DMS 273 treated with DMSO at 0.1 percent for 48 hours (cell line): ENCODE measurements at places on chromosomes 3 and 15.

DNA sequence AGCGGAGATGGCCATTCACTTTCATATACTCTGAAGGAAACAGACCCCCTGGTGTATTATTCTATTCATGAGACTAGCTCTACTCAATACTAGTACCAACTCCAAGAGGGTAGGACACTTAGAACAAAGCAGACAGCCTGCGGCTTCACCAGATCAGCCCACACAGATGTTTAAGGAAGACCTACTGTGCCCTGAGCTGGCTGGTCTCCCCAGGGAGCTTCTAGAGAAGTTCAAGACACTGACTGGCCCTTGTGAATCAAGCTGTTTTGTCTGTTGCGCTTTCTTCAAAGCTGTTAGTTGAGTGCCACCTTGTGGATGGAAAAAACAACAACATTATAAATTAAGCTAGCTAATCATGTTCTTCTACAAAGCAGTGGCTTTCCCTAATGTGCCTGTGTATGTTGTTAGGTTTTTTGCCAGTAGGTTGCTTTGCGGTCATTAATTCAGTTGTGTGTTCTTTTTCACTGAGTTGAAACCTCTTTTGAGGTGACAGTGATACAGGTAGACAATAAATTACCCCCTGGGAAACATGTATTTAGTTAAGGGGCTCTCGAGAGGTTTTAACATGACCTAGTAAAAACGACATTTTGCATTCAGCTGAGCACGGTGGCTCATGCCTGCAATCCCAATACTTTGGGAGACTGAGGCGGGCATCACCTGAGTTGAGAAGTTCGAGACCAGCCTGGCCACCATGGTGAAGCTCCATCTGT, 64.2 kb upstream of the MYZAP start:
- DNase-seq, result peak; percentile 51

GRCh38 chr15:41001524-41002214, 48.4 kb downstream of the CHAC1 start:
- no peak for DNase-seq

DNA sequence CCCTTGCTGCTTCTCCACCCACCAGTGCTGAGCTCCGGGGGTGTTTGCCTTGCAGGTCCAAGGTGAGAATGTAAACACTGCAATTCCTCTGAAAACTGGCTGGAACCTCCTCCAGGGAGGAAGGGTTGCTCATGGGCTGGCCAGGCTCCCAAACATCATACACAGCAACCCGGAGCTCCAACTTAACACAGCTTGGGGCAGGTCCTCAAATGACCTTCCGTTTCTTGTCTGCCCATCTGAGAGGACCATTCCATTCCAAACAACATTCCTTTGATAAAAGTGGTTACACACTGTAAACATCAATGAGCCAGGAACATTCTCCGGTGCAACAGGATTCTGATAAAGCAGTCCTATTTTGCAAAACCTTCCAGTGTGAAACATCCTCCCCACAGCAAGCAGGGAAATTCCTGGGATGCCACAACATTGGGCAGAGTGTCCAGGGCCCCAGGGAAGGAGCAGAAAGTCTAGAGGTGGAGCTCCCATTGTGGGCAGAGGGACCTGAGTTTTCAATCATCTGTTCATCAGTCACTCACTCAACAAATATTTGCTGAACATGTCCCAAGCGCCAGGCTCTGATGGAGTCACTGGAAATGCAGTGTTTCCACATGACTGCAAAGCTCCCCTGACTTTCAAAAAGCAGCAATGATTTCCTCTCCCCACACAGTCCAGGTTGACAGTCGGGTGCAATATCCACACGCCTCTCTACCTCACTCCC, 7.3 kb upstream of the HEG1 start:
- DNase-seq, result no peak

GRCh38 chr15:74551714-74552113, 10.7 kb downstream of the ARID3B start:
- no peak for DNase-seq

DNA sequence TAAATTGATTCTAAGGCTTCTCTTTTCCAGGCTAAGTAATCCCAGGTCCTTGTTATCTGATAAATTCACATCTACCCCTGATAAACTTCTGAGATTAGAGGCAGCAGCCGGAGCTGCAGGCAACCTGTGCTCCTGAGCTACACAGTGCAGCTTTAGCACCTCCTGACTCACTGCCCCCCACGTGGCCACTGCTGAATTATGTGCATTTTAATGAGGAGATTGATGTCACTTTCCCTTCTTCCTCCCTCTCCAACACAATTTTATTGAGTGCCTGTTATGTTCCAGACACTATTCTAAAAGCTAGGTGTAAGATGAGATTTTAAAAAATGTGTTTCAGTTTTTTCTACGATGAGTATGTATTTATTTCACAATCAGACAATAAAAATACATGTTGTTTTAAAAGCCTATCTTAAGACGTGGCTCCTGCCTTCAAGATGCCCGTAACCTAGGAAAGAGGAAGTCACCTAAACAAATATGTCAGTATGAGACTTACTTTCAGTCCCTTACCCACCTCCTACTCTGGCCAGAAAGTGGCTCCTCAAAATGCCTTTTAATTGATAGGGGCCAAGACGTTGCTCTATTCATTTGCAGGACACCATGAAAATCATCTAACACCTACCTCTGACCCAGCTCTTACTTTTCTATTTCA, 161.5 kb upstream of the PFN2 start:
- peak; percentile 32 for DNase-seq

DNA sequence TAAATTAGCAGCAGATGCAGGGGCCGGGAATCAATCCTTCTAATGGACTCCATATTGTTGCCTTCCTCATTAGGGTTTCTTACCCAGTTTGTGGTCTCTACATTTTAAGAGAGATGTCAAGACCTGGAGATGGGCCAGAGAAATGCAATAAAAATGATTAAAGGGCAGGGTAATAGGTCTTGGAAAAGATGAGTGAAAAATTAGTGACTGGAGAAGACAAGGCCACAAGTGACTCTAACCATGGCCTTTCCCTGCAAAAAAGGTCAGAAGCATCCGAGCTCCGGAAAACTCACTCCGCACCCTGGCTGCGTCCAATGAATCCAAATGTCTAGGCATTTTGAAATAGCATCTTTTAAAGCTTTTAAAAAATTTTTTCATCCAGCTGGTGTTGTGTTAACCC, 152.8 kb downstream of the ARRDC4 start:
- no peak for DNase-seq

DNA sequence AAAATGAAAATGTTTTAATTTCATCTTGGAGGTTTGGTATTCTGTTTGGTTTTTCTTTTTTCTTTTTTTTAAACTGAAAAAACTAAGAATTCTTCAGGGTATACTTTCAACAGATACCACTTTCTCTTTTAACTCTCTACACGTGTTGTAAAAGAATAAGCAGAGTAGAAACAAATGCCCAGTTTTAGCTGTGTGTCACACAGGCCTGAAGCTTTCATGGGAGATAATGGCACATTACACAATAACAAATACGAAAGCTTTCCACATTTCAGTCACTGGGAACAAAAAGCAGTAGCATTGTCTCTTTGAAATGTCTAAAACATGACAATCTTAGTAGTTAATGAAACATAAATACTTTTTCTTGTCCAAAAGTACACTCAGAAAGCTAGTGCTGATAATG, 818.5 kb downstream of the TBL1XR1 start:
- no peak for DNase-seq

- no peak for DNase-seq
Observed at GRCh38 chr15:100642213-100642949, 40.0 kb downstream of the ASB7 start.

DNA sequence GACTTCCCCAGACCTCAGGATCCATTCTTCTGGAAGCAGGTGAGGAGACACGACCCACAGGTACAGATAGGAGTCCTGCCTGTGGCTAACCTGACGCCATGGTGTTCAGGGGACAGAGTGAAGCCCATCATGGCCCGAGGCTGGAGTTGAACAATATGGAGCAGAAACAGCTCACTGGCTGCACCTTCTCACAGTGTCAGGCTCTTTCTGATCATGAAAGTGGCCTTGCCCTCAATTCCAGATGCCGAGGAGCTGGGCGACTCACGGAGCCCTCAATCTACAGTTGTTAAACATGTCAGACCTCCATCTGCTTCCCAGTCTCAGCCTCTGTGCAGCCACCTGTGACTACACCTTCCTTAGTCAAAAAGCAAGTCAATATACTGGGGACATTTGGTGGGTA, 110.8 kb upstream of the SMAD3 start:
- DNase-seq, result no peak

- no peak for DNase-seq
Observed at GRCh38 chr15:93219859-93220420, 130.9 kb upstream of the RGMA start.

DNA sequence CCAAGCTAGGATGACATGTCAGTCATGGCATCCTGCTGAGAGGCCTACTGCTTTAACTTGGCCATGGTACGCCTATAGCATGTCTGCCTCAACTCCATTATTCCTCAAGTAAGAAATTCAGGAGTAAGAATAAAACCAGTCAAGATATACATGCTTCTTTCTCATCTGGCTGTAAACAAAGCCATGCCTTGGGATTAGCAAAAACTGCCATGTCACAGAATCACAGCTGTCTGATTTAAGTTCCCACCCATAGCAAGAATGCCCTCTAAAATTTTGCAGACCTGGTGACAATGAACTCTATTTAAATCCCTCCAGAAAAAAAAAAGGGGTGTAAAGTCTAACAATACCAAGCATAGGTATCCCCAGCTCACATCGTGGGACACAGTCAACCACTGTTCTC, 55.6 kb upstream of the ACAN start:
- DNase-seq, result no peak

- DNase-seq, result no peak
Observed at GRCh38 chr15:70299931-70300869, 202.5 kb upstream of the TLE3 start.

GRCh38 chr3:150771600-150771999, 8.6 kb upstream of the SIAH2 start:
- no peak for DNase-seq

GRCh38 chr3:187989575-187990153, 164.3 kb upstream of the LPP start:
- no peak for DNase-seq

GRCh38 chr3:94433811-94434210, 370.9 kb downstream of the NSUN3 start:
- DNase-seq, result no peak

DNA sequence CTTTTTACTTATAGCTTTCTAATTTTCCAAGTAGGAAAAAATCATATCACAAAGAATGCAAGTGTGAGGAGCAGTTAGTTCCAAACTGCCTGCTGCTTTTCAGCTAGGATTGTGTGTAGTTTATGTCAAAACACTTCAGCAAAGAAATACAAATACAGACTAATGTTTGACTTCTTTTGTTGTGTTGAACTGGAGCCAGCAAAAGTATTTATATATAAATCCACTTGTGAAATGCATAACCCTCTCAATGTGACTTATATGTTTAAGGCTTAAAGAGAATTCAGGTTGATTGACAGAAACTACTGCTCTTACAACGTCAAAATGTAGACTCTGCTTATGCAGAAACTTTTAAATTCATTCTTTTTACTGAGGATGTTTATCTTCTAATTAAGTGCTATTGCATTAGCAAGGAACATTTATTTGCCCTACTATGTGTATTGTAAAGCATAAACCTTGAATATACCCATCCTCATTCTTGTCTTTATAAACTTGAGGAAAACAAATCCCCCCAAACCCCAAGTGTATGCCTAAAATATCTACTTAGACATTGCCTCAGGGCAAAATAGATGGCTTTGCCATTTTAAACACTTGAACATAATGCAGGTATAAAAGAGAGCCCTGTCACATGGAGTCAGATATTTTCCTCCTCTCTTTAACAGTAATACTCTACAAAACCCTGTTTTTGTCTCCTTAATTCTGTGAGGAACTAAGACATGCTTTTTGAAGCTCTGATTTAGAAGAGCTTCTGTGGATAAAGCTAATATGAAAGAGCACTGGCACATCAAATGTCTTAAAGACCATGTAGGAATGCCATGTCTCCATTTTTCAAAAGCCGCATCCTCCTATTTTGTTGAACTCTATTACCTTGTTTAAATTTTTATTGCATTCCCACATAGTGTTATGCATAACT, 302.8 kb upstream of the TBC1D5 start:
- no peak for DNase-seq

DNA sequence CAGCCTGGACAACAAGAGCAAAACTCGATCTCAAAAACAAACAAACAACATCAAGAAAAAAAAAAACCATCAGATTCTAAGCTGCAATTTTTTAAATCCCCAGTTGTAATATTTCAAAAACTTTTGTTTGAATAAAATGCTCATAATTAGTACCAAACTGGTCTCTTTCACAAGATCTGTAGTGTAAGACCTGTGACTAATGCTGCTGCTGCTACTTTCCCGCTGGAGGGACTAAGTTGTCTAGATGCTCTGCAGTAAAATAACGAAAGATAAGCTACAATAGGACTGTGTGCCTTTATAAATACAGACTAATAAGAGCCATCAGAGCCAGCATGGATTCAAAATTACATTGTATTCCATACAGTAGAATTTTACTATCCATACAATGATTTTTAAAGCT, 45.4 kb downstream of the TM4SF4 start:
- no peak for DNase-seq

GRCh38 chr15:94077938-94078337, 153.4 kb upstream of the MCTP2 start:
- DNase-seq, result no peak

DNA sequence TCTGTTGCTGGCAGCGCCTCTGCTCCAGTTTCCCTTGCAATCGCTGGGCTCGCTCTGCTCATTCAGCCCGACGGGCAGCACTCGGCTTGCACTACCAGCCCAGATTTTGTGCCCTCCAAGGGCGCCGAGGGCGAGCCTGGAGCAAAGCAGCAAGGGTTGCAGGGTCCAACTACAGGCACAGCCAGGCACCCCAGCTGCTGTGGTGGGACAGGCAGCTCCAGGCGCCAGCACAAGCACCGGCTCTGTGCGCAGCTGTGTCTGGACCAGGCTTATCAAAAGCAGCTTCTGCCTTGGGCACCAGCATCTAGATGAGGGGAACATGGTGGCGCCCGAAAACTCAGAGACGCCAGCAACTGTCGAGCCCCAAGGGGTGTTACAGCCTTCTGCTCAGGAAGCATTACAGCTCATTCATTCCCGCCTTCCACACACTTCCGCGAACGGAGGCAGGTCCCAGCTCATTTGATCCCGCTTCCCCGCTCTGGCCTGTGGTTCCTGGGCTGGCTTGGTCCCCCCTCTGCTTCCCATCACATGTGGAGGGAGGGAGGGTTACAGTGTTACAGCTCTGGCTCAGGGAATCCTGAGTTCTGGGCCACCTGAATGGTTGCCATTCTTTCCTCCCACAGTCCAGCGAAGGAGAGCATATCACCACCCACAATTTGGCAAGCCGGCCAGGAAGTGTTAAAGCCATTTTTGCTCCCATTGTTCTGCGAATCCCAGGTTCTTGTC, 409.9 kb upstream of the ALCAM start:
- no peak for DNase-seq

GRCh38 chr3:109313061-109313460, 3.3 kb downstream of the DPPA2 start:
- DNase-seq, result no peak

- no peak for DNase-seq
Observed at GRCh38 chr15:56356616-56357015, 8.6 kb upstream of the TEX9 start.
